ENCODE measurements at places on chromosomes 6 and 20.

GRCh38 chr20:16317445-16318362, 255.5 kb downstream of the KIF16B start:
- H3K4me3 ChIP-seq: no peak overlapping the region
- no peaks in the 10 kb centered on the region for H3K4me1 ChIP-seq
- no peak overlapping the region for H3K27ac ChIP-seq
- peaks cover 5% of the 10 kb centered on the region for H3K36me3 ChIP-seq
- no peak for DNase-seq

DNA sequence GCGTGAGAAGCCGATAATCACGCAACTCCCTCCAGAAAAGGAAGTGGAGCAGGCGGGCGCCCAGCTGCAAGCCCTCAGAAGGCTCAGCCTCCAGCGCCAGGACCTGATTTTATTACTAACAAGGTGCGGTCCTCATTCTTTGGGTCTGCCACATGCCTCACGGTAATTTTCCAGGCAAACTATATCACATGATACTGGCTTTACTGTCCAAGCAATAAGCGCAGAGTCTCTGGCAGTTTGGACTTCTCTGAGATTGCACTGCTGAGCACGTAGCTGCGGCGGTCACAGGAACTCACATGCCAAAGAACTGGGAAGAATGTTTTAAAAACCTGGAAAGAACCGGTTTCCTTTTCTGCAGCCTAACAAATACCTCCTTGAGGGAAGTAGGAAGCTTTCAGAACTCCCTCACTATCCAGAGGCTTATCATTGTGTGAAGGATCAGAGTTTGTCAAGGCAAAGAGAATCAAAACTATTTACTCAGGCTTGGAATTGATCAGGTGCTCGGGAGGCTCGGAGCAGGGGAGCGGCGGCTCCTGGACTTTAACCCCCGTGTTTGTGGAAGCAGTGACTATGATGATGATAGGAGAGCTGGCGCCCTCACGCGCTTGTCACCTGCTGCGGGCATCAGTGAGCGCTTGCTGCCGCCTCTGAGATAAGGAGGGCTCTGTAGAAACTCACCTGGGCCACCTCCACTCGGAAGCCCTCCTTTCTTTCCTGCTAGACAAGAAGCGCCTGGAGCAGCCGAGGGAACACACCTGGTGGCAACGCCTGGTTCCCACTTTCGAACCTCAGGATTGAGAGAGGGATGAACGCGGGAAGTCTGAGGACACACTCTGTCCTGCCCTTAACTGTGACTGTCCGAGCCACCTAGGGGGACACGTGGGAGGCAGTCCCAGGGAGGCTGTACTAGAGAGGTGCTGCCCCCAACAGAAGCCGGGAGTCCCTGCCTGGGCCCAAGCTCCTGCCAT, 27.2 kb upstream of the SYNJ2 start:
- no peak for DNase-seq
- peak overlapping the region; percentile 59 for H3K4me3 ChIP-seq
- peak overlapping the region; percentile 54 for H3K27ac ChIP-seq
- H3K36me3 ChIP-seq: no peaks in the 10 kb centered on the region

- peak overlapping the region; percentile 84 for H3K4me3 ChIP-seq
- peak overlapping the region; percentile 97 for H3K27ac ChIP-seq
- H3K27me3 ChIP-seq: no peaks in the 10 kb centered on the region
- H3K36me3 ChIP-seq: no peaks in the 10 kb centered on the region
Measured at GRCh38 chr6:143059663-143060353, 881 bp upstream of the AIG1 start.

DNA sequence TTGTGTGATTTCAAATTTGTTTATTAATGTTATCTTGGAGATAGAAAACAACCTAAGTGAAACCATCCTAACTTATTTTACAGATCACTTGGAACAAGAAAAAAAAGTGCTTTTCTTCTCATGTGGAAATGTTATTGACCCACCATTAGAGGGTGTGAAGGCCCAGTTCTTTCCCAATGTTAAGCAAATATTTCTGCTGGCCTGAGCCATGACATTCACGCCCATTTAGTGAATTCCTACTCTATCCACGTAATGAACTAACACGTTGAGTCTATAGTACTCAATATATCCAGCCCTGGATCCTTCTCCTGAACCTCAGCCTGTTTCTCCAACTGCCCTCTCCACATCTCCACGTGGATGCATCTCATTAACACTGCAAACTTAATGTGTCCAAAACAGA, 180.6 kb upstream of the ZFP64 start:
- H3K36me3 ChIP-seq: no peaks in the 10 kb centered on the region
- H3K4me3 ChIP-seq: no peak overlapping the region
- no peak for DNase-seq
- no peaks in the 10 kb centered on the region for H3K4me1 ChIP-seq
- H3K27ac ChIP-seq: no peak overlapping the region
- H3K27me3 ChIP-seq: no peaks in the 10 kb centered on the region

- H3K27ac ChIP-seq: peak overlapping the region; percentile 31
- no peak overlapping the region for H3K4me3 ChIP-seq
- no peak for DNase-seq
- peaks cover 6% of the 10 kb centered on the region for H3K36me3 ChIP-seq
Measured at GRCh38 chr6:84161190-84161589, 66.3 kb downstream of the CEP162 start.

DNA sequence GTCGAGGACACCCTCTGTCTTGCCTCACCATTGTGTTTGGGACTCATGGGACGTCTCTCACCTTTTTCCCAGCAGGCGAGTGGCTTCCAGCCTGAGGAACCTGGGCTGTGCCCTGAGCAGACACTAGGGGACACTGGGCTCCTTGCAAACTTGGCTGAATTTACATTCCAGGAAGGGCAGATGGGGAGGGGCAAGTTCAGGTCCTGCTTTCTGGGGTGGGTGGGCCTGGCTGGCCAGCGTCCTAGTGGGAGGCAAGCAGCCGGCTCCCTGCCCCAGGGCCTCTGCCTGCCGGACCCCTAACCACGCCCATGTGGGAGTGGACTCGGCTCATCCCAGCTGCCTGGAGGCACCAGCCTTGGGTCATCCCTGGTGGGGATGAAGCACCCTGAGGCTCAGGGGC, 48.2 kb upstream of the MLN start:
- no peak for DNase-seq
- no peak overlapping the region for H3K4me3 ChIP-seq
- H3K27me3 ChIP-seq: no peaks in the 10 kb centered on the region
- H3K36me3 ChIP-seq: no peaks in the 10 kb centered on the region

- DNase-seq: no peak
- H3K4me1 ChIP-seq: no peaks in the 10 kb centered on the region
- H3K4me3 ChIP-seq: no peak overlapping the region
- no peaks in the 10 kb centered on the region for H3K36me3 ChIP-seq
- H3K27me3 ChIP-seq: no peaks in the 10 kb centered on the region
Measured at GRCh38 chr6:34562861-34563512, 6.9 kb upstream of the SPDEF start.

Measured in ascending aorta (tissue), 2 donors.